Stimulated activated CD8-positive, alpha-beta memory T cell treated with anti-CD3 and anti-CD28 coated beads, Interleukin-2, amount 100 ng/mL, for 1 hour (primary cell): ENCODE measurements at places on chromosomes 5 and 9.

GRCh38 chr5:135561266-135561665 lies 17.5 kb downstream of the CXCL14 start:
- DNase-seq = no peak

DNA sequence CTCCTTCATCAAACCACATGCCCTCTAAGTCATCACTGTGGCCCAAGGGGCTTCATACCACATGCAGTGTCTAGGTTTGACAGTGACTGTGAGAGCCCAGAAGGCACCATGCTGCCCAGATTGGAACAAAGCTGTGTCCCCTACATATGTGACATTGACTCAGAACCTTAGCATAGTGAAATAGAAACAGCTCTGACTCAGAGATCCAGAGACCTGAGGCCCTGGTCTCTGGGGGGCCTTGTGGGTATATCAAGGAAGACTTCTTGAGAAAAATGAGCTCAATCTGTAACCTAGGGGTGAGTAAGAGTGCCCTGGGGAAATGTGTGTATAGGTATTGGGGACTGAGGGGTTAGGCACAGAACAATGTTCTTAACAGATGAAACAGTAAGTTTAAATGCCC lies 7.1 kb upstream of the ENTREP1 start:
- no peak for DNase-seq

- no peak for DNase-seq
These were observed 71.5 kb downstream of the INVS start for GRCh38 chr9:100170556-100170955.

- DNase-seq = no peak
These were observed 81.6 kb upstream of the BOD1 start for GRCh38 chr5:173697931-173698579.

GRCh38 chr9:133886563-133887501 lies 105.3 kb downstream of the VAV2 start:
- DNase-seq = no peak

- DNase-seq = no peak
These were observed 23.6 kb downstream of the TJP2 start for GRCh38 chr9:69197687-69198086.

- no peak for DNase-seq
These were observed 81.0 kb downstream of the NDUFAF2 start for GRCh38 chr5:61026004-61026403.

GRCh38 chr5:138647261-138647788 lies 72.1 kb upstream of the HSPA9 start:
- no peak for DNase-seq

DNA sequence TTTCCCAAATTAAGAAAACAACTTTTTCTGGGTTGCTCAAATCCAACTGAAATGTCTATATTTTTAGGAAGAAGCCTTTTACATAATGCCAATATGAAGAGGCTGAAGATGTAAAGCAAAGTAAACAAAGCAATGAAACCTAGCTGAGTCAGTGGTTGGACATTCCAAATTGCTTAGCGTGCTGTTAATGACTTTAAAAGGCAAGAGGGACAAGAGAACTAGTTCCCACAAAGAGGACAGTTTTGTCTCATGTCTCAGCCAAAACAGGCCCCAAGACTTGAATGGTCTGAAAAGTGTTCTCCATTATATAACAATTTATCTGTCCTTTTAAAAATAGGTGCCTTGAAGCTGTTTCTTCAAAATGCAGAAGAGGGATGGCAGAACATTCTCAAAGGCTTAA lies 407.0 kb downstream of the ENC1 start:
- DNase-seq = no peak

- no peak for DNase-seq
These were observed 37.9 kb downstream of the ZFR start for GRCh38 chr5:32406650-32407049.

DNA sequence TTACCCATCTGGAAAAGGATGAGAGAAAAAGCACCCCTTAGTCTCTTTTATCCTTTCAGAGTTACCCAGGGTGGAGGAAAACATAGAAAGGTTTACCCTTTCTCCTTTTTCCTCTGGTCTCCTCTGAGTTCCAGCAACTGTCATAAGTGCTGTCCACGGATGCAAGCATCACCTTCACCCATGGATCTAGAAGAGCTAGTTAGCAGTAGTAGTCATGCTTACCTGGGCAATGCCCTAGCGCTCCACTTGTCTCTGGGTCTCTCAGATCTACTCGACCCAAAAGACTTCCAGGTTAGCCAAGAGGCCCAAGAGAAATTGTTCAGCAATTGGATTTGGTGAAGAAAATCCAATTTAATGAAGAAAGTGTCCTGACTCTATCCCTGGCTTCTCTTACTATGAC lies 656.2 kb upstream of the PTPRD start:
- DNase-seq = no peak

DNA sequence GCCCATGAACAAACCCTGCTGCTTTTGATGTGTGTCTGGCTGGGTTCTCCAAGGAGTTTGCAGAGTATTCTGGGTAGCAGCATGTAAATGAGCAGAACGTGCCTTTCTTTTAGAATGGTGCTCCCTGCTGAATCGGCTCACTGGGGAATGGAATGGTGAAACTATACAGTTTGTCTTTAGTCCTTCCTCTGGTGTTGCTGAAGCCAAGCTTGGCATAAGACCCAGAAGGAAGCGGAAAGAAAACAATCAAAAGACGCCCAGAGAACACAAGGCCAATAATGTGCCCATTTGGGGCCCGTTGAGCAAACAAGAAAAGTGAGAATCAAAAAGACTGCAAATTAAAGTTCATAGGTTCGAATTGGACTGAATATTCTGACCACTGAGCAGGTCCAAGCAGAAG lies 60.1 kb downstream of the MVB12B start:
- DNase-seq = no peak

- DNase-seq = no peak
These were observed 8.9 kb downstream of the PHF2 start for GRCh38 chr9:93585259-93585658.

GRCh38 chr9:122078557-122078956 lies 14.6 kb downstream of the TTLL11 start:
- no peak for DNase-seq

- DNase-seq = no peak
These were observed 126.8 kb upstream of the PTPN3 start for GRCh38 chr9:109624896-109625295.

GRCh38 chr5:172638209-172638768 lies 2.8 kb upstream of the NEURL1B start:
- DNase-seq = no peak

GRCh38 chr5:98308231-98308630 lies 465.2 kb upstream of the RGMB start:
- DNase-seq = no peak

GRCh38 chr9:99678566-99678965 lies 143.1 kb upstream of the NR4A3 start:
- no peak for DNase-seq

DNA sequence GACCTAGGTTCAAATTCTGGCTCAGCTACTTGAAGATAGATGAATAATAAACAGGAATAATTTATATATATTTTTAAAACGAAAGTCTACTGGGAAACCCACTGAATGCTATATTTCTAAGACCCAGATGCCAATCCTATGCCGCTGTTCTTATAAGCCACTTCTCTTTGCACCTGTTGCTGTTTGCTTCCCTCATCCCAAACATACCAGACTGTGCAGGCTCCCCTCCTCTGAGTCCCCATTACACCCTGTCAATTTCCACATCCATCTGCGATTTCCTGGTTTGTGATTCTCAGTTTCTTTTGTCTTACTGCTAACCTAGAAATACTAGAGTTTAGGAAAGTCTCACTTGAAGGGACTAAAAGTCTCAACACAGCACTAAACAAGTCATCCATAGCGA lies 92.8 kb upstream of the CAST start:
- DNase-seq = no peak

DNA sequence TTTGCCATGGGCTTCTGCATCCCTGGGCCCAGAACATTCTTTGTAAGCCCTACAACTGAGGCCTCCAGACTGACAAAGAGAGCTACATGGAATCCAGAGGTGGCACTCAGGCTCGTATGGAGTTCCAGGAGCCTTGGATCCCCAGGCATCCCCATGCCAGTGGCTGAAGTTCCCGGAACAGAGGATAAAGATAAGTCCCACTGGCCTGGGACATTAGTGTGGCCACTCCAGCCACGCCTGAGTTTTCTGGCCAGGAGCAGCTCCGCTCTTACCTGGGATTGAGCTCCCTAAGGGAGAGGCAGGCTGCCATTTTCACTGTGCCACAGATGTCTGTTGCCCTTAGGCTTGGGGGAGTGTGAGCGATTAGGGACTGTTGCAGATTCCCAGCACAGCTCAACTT lies 656.3 kb upstream of the FAM174A start:
- no peak for DNase-seq

GRCh38 chr9:130794923-130795495 lies 40.0 kb upstream of the ABL1 start:
- no peak for DNase-seq

DNA sequence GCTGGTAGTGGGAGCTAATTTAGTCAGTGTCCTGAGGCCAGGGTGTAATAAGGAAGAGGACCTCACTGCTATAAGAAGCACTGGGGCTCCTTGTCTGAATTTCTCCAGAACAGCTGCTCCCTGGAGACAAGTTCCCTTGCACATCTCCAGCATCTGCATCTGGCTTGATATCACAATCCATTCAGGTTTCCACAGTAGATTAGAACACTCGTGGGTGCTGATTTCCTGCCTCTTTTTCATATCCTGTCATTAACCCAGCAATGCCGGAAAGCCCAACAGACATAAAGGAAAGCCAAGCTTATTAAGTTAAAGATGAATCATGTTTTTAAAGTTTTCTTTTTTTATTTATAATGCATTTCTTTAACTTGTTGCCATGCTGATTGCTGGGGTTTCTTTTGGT lies 232.3 kb upstream of the WWC1 start:
- no peak for DNase-seq

DNA sequence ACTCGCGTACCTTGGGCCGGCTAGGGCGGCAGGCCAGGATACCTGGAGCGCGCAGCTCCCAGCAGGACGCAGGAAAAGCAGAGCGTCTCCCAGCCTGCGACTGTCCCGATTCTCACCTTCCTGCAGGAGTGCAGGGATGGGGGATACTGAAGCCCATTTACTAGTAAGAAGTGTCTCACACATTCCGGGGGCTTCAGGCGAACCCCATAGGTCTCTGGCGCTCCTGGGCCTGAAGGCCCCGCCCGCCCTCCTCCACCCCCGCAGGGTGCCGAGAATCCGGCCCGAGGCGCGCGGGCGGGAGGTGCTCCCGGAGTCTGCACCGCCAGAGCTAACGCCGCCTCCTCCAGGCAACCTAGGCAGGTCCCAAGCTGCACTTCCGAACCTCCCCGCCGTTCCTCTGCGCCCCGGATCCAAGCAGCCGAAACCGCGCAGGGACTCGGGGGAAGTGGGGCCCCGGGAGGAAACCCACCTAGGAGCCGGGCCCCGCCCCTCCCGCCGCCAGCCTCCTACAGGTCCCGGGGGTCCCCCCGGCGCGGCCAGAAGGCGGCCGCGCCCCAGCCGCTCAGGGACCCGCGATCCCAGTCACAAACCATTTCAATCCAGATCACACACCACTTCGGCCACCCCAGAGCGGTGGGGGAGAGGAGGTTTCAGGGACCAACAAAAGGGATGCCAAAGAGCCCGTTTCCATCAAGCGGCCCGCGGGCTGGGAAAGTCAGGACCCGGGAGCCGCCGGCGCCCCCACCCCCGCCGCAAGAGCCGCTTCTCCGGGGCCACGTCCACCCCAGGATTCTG lies 1.2 kb downstream of the ROR2 start:
- DNase-seq = no peak

- DNase-seq = no peak
These were observed 14.6 kb downstream of the MRPL36 start for GRCh38 chr5:1785062-1785461.
